ENCODE measurements at places on chromosomes 3 and 15.

GRCh38 chr3:69941439-69942176 lies 57.9 kb upstream of the SAMMSON start:
- DNase-seq: no peak

GRCh38 chr3:9970020-9970652 lies 16.5 kb downstream of the EMC3 start:
- DNase-seq: no peak

- DNase-seq: no peak
Measured at GRCh38 chr3:73448041-73448440, 176.7 kb downstream of the PDZRN3 start.

- no peak for DNase-seq
Measured at GRCh38 chr3:37474901-37475331, 300.5 kb upstream of the LRRFIP2 start.

DNA sequence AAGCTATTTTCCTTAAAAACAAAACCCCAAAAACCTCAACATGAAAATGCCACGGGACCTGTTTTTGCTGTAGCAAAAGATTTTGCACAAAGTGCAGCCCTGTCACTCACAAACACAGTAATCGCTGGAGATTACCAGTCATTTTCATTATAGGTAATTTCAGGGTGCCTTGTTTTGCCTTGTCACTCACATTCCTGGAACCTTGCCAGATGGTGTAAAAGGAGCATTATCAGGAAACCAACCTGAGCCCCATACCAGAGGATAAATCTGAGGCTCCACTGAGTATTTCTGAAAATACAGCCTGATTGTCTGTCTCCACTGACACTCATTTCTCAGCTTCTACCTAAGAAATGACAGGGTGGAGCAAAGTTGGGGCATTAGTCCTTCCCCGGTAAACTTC lies 791.3 kb upstream of the LMCD1 start:
- no peak for DNase-seq

GRCh38 chr3:174945951-174946350 lies 86.8 kb downstream of the NAALADL2 start:
- no peak for DNase-seq
